ENCODE measurements at places on chromosomes 7 and 10. TPM values are rescaled to one million over a fixed set of nuclear protein-coding genes. Genes with fewer than 3 reads are reported as not detected.

DNA sequence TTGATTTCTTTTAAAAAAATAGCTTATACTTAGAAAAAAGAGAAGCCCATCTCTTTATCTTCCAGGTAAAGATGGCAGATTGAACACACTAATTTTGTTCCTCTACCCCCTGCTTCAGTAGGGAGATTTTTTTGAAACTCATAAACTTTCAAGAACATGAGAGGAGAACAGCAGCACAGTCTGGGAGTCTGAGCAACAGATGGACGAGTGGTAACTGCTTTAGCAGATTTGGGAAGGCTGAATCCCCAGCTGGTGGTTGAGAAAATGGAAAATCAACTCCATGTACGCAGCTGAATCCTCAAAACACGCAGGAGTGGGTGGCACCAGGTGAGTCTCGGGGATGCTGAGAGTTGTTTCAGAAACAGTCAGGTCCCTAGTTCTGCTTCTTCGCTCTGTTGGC is 114.6 kb upstream of the CTBP2 start:
- no peak for DNase-seq

GRCh38 chr10:102646610-102647442 is 2.5 kb downstream of the TRIM8 start:
- DNase-seq: no peak

Gene ITIH5
- 17.2 TPM for total RNA-seq

GRCh38 chr7:43761382-43761781 is 2.9 kb downstream of the BLVRA start:
- DNase-seq: no peak

- no peak for DNase-seq
These were observed 84.3 kb upstream of the INSIG1 start for GRCh38 chr7:155213385-155213784.

DNA sequence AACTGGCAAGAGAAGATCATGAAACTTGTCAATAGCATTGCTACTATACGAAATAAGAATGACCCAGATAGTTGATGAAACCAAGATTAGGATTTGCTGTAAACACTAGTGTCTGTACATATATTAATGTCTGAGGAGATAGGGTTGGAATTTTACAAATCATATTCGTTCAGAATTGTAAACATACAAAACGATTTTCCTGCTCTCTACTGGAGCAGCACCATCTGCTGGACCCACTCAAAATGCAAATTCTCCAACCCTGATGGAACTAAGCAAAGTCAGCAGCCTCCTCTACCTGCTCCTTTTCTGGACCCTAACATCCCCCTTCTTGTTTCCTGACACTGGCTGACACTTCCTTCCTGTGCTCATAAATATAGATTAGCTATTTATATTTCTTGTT is 29.4 kb upstream of the SGMS1 start:
- no peak for DNase-seq

DNA sequence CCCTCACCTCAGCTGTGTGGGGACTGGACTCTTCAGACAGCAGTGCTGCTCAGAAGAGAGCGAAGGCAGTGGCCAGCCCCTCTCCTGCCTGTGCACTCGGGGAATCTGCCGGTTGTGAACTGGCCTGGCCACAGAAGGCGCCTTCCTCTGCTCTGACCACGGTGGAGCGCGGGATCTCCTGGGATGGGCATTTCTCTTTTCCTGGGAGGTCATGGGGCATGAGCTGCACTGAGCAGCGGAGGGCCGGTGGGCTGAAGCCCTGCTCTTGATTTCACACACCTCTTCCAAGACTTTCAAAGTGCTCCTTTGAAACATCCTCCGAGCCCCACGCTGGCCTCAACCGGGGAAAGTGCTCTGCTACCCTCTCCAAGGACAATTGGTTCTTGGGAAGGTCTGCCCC is 125.6 kb upstream of the FAM20C start:
- DNase-seq: no peak

GRCh38 chr10:96608262-96608661 is 21.4 kb upstream of the TM9SF3 start:
- DNase-seq: no peak

DNA sequence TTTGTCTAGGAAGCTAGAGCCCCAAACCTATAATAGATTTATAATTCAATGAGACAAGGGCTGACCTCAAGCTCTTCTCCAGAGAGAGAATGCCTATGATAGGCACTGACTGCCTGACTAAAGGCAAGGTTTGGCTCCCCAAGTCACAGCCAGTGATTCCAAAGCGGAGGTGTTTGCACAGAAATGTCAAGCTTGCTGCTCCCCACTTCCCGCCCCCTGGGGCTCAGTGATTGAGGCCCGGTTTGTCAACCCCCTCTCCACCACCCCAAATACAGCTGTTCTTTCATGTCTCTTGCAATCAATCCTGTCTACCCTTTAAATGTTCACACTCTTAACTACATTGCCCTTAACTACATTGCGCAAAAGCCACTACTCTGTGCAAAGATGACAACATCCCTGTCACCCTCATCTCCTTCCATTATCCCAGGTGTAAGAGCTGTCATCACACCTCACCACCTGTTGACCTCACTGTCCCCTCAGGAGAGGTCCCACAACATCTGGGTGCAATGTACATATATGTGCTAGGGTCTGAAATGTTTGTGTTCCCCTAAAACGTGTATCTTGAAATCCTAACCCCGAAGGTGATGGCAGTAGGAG is 58.0 kb downstream of the NUDCD3 start:
- no peak for DNase-seq

Gene ZNF239
- 9.5 TPM for total RNA-seq

DNA sequence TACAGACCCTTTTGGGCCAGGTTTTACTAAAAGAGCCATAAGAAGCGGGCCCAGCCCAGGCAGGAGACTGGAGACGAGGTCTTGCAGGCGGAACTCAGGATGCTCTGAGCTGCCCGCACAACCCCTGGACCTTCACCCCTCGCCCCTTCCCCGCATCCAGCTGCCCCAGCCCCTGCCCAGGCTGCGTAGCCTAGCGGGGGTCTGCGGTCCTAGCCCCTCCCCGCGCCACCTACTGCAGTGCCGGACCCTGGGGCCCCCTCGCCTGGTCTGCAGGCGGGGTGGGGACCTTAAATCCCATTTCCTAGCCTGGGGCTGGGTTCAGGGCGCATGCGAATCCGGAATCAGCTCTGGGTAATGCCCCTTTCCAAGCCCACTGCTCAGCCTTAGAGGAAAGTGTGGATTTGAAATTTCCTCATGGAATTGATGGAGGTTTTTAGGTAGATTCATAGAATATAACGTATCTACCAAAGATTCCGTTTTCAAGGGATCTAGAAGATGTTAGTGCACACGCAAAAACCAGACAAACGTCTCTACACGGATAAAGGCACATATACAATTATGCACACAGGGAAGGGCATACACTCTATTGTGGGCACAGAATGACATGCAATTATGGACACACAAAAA is 546 bp upstream of the HOXA3 start:
- DNase-seq: no peak

GRCh38 chr7:126840869-126841268 is 411.9 kb downstream of the GRM8 start:
- DNase-seq: no peak

GRCh38 chr7:155122831-155123230 is 52.7 kb downstream of the HTR5A start:
- DNase-seq: no peak

DNA sequence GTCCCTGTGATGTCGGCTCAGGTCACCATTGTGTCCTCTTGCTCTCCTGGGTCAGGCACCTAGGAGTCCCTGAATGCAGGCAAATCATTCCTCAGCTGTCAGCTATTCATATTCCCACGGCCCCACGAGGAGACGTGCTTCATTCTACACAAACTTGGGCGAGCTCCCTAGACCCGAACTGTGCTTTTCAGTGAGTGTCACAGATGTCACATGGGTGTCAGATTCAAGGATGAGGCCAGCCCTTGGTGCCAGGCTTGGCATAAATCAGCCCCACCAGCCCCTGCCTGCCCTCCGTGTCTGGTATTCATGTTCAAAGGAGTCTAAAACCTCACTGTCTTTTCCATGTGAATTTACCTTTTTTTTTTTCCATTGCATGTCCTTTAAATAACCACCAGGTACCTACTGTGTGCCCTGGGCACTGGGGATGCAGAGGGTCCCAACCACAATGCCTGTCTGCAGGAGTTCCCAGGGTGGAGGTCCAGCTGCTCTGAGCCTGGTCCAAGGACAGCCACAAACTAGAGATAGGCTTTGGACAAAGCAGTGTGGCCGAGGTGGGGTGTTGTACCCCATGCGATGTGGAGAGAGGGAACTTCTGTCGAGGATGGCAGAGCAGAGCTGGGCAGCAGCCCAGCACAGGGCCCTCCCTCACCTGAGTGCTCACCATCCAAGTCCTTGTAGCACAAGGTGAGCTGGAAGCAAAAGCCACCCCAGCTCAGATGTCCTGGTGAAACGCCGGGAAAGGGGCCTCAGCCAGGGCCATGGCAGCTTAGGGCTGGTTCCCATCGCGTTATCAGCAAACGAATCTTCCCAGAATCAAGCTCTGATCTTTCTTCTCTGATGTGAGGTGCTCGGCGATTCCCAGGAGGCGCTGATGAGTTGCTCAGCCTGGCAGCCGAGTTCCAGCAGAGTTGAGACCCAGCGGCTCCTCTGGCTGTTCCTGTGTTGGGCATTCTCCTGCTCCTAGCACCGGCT is 611.9 kb downstream of the PTPRN2 start:
- DNase-seq: no peak

GRCh38 chr7:36875794-36876193 is 151.5 kb upstream of the AOAH start:
- DNase-seq: no peak

GRCh38 chr7:47833211-47833610 is 115.1 kb downstream of the PKD1L1 start:
- no peak for DNase-seq

Gene MRC1
- not detected for total RNA-seq

GRCh38 chr7:135946289-135947055 is 30.7 kb downstream of the MTPN start:
- DNase-seq: no peak

GRCh38 chr10:131626274-131626673 is 274.5 kb upstream of the PPP2R2D start:
- DNase-seq: no peak

GRCh38 chr7:52525772-52526341 is 509.6 kb upstream of the POM121L12 start:
- no peak for DNase-seq

DNA sequence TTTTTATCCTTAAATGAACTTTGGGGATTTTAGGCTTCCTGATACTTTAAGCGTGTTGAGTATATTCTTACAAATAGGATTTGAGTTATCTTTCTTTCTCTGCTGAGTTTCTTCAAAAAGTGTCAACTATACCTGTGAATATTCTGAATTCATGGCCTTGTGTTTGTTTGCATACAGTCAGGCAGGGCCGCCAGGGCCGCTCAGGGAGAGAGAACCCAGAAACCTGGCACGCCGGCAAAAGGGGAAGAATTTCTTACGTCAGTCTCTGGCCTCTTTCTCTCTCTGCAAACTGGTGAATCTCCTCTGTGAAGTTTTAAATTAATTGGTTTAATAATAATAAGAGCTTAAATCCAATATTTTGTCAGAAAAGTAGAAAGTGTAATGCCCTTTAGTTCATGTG is 29.3 kb upstream of the BNIP3 start:
- no peak for DNase-seq

GRCh38 chr7:13835442-13835841 is 154.0 kb downstream of the ETV1 start:
- no peak for DNase-seq

Gene ZPBP
- not detected for total RNA-seq

GRCh38 chr7:30859202-30859939 is 52.3 kb upstream of the AQP1 start:
- no peak for DNase-seq

- DNase-seq: no peak
These were observed 149.8 kb downstream of the GNAT3 start for GRCh38 chr7:80362010-80362618.

DNA sequence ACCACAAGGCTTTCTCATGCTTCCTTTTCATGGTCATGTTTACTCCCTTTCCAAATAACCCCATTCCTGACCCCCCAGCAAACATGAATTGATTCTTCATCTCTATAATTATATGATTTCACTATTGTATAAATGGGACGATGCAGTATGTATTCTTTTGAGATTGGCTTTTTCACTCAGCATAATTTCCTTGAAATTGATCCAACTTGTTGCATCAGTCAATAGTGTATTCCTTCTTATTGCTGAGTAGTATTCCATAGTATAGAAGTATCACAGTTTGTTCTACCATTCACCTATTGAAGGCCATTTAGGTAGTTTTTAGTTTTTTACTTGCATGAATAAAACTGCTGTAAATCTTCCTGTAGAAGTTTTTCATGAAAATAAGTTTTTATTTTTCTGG is 264.7 kb downstream of the BAMBI start:
- DNase-seq: no peak

Gene CLRN3
- not detected for total RNA-seq

Gene LGI1
- 0.13 TPM for total RNA-seq

GRCh38 chr7:18740579-18740988 is 245.0 kb downstream of the HDAC9 start:
- no peak for DNase-seq

DNA sequence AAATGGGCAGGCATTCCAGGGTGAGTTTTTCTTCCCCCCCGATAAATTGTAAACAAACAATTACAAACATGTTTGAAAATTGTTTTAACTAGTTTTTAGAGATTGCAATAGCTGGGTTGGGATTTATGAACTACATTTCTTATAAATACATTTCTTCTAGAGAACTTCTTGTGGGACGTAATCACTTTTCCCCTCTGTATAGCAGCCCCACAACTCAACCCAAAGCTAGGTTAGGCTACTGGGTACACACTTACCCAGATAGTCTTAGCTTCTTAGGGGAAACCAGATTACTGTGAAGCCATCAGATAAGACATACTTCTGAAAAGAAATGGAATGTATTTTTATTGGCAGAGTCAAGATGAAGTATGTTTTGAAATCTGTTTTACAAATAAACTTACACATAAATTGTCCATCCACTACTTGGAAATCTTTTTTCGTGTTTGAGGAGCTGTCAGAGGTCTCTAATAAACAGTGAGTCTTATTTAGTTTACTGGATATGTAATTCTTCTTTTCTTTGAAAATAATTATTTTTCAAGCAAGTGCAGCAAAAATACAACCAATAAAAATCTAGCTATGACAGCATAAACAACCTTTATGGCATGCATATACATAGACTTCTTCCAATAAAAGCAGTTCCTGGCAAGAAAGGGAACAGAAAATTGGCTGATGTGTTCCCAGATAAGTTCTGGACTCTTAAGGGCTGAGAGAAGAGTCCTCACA is 8.0 kb upstream of the GLRX3 start:
- no peak for DNase-seq

Gene TRDMT1
- total RNA-seq: 12.3 TPM

Gene GATAD1
- 53.6 TPM for total RNA-seq

GRCh38 chr10:117720931-117721835 is 178.6 kb downstream of the EMX2 start:
- no peak for DNase-seq

Gene CYTH3
- 28.3 TPM for total RNA-seq

Gene DNAJC1
- 26.2 TPM for total RNA-seq
